ENCODE measurements at places on chromosomes 6 and 20.

DNA sequence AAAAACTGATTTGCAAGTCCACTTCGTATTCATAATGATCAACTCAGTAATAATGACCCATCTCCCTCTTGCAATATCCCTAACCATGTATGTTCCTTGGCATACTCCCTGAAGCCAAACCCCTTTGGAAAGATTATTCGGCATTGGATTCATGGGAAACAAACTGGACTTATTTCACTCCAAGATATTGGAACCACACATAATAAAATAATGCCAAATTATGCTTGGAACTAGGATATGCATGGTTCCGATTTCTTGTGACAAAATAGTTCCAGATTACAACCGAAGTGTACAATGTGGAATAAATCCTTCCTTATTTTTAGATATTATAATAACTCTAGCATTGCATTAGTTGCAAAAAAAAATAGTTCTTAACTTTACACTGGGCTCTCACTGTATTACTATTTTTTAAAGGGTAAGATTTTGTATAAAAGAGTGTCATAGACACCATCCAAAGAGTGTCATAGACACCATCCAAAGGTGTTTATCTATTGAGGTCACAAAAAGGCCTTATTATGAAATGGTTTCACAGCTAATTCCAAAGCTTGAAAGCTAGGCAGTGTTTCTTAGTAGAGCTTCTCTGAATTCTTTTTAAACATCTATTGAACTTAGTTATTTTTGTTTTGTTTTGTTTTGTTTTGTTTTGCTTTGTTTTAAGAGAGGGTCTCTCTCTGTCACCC lies 410.9 kb upstream of the JARID2 start:
- no peak for DNase-seq

DNA sequence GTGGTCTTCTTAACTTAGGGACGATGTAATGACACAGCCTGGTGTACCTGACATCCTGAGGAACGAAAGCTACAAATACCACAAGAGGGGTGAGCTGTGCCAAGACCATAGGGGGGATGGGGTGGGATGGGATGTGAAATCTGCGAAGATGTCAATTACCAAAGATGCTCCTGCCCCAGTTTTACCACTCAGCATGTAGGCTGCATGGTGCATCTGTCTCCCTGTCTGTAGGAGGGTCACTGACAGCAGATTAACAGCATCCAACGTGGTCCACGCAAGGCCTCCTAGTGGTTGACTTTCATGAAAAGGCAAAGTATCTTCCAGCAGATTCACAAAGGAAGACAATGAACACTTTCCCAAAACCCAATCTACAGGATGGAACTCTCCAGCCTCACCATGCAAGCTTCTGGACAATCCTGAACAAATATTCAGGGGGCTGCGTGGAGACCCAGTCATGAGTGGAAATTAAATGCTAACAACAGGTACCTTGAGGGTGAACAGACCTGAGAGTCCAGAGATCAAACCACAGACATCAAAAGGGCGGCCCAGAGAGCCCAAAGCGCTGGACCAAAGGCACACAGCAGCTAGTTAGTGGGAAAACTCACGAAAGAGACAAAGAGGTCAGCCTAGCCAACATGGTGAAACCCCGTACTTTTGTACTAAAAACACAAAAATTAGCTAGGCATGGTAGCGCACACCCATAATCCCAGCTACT lies 44.4 kb downstream of the ZMYND8 start:
- no peak for DNase-seq

DNA sequence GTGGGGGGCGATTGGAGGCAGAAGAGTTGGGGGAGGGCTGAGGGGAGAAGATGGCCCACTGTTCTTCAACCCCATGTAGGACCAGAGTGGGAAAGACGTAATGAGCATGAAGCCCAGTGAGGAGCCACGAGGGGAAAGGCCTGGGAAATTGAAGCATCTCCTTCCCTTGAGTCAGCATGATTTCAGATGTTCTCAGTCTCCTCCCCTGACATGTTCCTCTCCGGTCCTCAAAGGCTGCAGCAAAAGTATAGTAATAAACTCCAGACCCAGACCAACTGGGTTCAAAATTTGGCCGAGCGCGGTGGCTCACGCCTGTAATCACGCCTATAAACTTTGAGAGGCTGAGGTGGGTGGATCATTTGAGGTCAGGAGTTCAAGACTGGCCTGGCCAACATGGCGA lies 1.9 kb upstream of the NFKBIE start:
- DNase-seq = no peak

DNA sequence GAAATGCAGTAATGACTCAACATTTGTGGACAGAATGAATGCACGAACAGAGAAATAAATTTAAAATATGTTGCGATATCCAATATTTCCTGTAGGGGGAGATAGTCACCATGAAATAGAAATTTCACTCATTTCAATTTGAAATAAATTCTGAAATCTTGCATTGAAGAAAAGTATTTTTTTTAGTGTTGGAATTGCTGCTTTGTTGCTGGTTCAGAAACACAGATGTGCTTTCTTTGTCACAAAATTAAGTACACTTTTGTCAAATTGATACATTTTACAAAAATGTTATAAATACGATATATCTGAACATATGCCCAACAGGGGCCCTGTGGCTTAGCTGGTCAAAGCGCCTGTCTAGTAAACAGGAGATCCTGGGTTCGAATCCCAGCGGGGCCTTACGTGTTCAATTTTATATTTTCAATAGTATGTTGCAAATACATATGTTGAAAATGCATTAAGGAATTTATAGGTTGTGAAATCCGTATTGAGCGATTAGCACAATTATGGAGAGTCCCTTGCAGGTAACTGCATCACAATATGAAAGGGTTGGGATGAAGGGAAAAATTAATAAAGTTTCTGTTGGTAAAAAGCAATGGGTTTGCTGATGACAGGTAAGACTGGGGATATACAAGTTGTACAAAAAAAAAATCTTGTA lies 85.4 kb upstream of the PRSS16 start:
- peak; percentile 61 for DNase-seq

- no peak for DNase-seq
These were observed 69.4 kb upstream of the KCNG1 start for GRCh38 chr20:51092338-51092737.

- DNase-seq = no peak
These were observed 109.0 kb downstream of the FUT9 start for GRCh38 chr6:96124778-96125177.

- no peak for DNase-seq
These were observed 42.5 kb downstream of the ID4 start for GRCh38 chr6:19879663-19880062.

- DNase-seq = no peak
These were observed 54.0 kb downstream of the PHACTR2 start for GRCh38 chr6:143731789-143732188.

GRCh38 chr6:715709-716491 lies 23.0 kb upstream of the EXOC2 start:
- no peak for DNase-seq

GRCh38 chr6:13045676-13046075 lies 282.7 kb downstream of the TBC1D7 start:
- no peak for DNase-seq

DNA sequence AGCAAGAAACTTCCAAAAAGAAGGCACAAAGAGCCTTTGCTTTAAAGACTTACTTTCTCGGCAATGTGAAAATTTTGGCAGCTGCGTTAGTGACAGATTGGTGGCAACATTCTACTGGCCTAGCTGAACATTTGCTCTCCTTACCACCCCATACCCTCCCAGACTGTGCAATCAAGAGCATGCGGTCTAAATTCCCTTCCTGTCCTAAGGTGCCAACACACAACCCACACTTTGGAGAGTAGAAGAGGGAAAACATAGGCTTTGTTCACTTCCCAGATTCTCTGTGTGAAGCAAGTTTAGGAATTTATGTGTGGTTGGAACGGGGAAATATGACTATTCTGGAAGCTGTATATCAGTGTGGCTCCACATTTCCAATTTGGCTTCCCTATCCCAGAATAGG lies 29.8 kb upstream of the NEDD9 start:
- DNase-seq = no peak

DNA sequence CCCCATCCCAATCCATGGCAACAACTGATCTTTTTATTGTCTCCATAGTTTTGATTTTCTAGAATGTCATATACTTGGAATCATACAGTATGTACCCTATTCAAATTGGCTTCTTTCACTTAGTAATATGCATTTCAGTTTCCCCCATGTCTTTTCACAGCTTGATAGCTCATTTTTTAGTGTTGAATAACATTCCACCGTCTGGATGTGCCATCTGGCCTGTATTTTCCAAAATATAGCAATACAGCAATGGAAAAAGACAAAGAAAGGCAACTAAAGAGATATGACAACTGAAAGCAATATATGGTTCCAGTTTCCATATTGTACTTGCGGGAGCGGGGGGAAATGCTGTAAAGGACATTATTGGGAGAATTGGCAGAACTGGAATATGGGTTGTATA lies 166.4 kb upstream of the NT5E start:
- DNase-seq = no peak

GRCh38 chr6:30963641-30964040 lies 19.9 kb upstream of the MUC21 start:
- DNase-seq = no peak

DNA sequence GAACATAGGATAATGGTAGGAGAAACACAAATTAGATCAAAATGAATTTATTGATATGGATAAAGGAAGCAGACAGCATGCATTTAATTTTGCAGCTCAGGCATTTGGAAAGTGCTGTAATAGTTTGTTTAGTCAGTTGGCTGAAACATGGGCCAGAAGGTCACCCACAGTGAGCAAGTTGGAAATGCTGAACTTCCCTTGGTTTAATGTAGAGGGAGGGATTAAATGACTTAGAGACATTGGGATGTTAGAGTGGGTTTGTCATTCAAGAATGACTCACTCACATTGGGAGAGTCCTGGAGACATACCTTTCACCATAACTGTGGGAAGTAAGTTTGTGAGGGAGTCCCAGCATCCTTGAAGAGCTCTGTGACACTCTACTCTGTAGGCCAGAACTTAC lies 231.5 kb upstream of the PLCB4 start:
- no peak for DNase-seq

DNA sequence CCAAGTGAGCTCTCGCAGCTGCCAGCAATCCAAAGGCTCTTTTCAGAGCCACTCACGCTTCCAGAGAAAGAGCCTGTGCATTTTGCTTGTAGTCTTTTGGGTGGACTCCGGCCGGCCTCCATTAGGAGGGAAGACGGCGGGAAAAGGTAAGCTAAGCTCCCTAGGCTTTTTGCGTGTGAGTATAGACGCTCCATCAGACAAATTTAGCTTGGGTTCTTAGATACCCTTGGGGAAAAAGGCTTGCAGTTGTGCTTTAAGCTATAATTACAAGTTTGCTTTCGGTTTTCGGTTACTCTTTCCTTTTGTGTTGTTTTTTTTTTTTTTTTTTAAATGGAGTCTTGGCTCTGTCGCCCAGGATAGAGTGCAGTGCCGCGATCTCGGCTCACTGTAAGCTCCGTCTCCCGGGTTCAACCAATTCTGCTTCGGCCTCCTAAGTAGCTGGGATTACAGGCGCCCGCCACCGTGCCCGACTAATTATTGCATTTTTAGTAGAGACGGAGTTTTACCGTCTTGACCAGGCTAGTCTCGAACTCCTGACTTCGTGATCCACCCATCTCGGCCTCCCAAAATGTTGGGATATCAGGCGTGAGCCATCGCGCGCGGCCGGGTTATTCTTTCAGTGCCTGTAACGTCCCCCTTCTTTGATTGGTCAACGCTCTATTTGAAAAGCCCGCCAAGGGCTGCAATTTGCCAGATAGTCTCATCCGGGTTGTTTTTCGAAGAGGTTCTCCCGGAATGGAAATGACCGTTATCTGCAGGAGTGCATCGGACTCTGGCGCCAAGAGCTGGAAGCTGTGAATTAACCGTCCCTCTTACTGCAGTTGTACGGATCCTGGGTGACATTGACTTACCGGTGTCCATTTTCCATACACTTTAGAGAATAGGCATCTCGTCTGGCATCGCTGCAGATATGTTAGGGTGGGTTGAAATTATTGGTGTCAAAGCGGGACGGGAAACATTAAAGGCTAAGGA lies 18.1 kb downstream of the OR2B2 start:
- peak; percentile 83 for DNase-seq

DNA sequence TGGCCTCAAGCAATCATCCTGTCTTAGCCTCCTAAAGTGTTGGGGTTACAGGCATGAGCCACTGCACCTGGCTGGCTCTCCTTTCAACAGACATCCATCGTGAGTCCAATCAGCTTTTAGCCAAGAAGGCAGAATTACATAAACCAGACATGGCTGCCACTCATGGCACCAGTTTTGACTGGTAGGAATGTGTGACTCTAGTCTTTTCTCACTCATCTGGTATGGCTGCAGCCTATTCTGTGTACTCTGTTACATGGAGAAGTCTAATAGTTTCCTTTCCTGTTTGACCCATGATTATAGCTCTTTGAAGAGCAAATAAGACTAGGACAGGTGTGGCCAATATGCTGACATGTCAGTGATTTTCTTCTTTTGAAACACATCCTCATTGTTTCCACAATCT lies 27.0 kb upstream of the RNF144B start:
- DNase-seq = no peak

GRCh38 chr6:38987503-38987902 lies 61.1 kb upstream of the GLP1R start:
- no peak for DNase-seq

- DNase-seq = no peak
These were observed 85.1 kb upstream of the PTPN1 start for GRCh38 chr20:50425076-50425475.

DNA sequence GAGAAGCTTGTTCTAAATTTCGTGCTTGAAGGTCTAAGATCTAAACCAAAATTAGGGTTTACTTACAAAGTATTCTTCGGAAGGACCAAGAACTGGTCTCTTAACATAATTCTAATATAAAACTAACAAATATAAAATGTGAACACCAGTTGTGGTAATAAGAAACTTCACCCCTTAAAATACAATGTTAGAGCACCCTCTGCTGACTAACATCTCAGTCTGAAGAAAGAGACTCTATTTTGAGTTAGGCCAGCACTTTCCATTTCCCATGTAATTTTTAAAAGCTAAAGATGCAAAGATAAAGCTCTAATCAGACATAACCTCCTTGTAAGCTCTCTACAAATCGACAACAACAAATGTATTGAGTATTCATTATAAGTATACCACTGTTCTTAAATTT lies 24.6 kb downstream of the ATG5 start:
- no peak for DNase-seq

- DNase-seq = no peak
These were observed 48.0 kb downstream of the TMEM170B start for GRCh38 chr6:11585426-11586016.

GRCh38 chr6:131027326-131027725 lies 35.7 kb downstream of the EPB41L2 start:
- no peak for DNase-seq

Measured in stimulated activated CD4-positive, alpha-beta T cell treated with anti-CD3 and anti-CD28 coated beads, Interleukin-15, amount 100 ng/mL, for 24 hours (primary cell).